ENCODE measurements at places on chromosomes 5 and 9.

GRCh38 chr9:80843028-80843427 is 846.3 kb downstream of the TLE1 start:
- DNase-seq, result no peak

DNA sequence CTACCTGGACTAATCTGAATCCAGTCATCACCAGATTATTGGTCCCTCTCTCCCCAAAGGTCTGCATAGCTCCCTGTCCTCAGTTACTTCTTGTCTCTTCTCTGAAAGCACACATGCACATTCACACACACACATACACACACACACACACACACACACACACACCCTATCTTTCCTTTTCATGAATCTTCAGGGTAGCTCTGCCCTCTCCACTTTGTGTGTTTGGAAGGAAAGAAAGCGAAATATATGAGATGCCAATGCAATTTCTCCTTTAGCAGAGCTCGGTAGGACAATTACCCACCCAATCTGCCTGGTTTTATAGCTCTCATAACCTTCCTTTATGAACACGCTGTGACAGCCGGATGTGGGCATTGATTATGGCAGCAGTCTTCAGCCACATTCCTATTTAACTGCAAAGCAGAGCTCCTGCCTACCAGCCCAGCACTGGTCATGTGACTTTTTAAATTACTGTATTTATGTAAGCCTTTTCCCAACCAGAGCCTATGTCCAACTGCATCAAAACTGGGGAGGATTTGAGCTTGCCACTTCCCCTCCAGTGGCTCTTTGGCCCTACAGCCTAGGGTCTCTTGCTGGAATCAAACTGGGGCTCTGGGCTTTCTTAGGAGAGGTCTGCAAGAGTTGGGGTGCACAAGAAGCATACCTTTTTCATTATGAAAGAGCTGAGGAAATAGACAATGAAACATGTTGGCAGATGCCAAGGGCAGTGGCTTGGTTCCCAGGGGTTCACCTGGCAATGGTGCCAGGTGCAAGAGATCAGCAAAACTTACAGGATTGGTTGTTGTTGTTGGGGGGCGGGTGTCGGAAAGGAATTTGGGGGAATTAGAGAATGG is 20.8 kb upstream of the MATR3 start:
- DNase-seq, result peak; percentile 8

DNA sequence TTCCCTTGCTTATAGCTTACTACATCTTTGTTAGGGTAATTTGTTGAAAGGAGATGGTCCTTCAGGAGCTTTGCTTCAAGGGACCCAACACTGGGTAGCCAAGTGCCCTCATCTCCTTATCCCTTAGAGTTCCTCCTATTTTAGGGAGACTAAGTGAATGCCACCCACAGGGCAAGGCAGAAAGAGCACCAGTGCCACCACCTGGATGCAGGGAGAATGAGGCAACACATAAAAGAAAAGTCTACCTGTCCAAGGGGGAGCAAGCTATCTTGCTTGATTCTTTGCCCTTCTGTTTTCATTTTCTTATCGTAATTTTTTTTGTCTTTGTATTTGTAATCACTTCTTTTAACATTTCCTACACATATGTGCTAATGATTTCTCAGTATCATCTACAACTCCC is 205.5 kb downstream of the NPR3 start:
- DNase-seq, result no peak

GRCh38 chr9:137804908-137805630 is 72.5 kb upstream of the CACNA1B start:
- no peak for DNase-seq

- DNase-seq, result no peak
Measured at GRCh38 chr5:139908749-139909148, 113.1 kb downstream of the PSD2 start.

DNA sequence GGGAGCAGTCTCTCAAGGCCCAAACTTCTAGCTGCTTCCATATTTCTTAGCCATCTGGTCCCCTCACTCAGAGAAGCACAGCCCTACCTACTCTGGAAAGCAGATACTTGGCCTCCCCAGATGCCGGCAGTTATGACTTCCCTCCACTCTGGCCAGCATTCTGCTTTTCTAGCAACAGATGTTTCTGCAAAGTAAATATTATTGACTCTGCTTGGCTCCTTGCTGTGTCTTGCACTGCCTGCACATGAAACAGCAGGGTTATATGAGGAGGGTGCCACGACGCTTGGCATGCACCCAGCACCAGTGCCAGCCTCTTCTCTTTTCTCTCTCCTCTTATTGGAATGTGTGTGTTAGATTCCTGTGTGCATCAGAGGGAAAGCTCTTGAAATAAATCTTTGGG is 99.7 kb downstream of the ARHGAP26 start:
- peak; percentile 50 for DNase-seq

GRCh38 chr5:39605588-39606575 is 181.1 kb upstream of the DAB2 start:
- DNase-seq, result no peak

- no peak for DNase-seq
Measured at GRCh38 chr5:62326302-62326701, 20.3 kb downstream of the KIF2A start.

DNA sequence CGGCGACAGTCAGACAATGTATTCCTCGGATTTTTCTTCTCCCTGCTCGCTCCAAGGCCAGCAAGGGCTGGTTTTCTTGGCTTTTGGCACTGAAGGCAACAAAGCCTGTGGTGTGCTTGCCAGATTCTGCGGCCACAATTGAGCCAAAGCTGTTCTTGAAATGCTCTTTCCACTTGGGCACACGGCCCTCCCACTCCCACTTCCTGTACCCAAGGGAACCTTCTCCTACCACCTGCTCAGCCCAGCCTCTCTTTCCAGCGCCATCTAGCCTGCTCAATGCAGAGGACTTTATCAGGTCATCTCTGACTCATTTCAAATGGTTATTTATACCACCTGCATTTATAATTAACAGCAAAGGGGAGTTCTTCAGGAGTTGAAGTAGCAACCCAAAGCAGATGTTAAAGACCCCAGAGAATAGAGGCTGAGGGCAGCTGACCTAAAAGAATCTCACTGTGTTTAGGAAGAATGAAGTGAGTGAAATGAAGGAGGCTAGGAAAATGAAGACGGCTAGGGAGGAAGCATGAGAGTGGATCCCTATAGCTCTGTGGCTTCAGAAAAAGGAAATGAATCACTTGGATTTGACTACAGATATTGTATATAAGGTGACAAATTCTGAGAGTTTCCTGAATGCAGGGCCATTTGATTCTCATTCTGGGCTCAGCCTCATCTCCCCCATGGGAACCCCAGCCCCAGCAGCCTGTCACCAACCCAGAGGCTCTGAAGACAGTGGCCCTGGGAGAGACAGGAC is 439.0 kb downstream of the ENC1 start:
- DNase-seq, result peak; percentile 46

DNA sequence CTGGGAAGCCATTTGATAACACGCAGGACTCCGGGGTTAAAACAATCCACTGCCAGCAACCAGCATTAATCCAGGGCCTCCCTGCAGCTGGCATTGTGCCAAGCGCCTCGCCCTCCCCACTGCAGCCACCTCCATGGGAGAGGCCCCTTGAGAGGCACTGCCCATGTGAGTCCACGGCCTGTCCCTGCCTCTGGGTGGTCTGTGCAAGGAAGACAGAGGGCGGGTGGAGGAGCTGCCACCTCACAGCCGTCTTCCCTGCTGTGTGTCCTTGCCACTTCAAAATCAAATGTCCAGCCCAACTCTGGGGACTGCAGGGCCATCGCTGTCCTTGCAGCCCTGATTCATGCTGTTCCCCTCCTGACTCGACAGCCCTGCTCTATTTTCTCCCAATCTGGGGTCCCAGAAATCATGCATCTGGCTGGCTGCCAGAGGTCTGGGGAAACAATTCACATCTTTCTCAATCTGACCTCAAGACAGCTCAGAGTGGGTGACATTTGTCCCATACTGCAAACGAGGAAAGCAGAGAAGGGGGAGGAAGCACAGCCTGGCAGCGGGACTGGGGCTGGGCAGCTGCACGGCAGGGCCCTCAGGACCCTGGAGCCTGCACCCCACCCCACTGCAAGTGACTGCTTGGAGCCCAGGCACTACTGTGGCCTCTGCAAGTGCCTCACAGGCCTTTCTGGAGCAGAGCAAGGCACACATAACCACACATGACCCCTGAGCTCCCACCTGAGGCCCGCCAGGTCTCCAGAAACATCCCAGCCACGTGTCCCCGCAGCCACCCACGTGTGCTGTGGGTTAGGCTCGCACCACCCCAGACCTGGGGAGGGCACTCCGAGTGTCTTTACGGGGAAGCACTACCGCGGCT is 15.7 kb downstream of the BRD3OS start:
- no peak for DNase-seq

DNA sequence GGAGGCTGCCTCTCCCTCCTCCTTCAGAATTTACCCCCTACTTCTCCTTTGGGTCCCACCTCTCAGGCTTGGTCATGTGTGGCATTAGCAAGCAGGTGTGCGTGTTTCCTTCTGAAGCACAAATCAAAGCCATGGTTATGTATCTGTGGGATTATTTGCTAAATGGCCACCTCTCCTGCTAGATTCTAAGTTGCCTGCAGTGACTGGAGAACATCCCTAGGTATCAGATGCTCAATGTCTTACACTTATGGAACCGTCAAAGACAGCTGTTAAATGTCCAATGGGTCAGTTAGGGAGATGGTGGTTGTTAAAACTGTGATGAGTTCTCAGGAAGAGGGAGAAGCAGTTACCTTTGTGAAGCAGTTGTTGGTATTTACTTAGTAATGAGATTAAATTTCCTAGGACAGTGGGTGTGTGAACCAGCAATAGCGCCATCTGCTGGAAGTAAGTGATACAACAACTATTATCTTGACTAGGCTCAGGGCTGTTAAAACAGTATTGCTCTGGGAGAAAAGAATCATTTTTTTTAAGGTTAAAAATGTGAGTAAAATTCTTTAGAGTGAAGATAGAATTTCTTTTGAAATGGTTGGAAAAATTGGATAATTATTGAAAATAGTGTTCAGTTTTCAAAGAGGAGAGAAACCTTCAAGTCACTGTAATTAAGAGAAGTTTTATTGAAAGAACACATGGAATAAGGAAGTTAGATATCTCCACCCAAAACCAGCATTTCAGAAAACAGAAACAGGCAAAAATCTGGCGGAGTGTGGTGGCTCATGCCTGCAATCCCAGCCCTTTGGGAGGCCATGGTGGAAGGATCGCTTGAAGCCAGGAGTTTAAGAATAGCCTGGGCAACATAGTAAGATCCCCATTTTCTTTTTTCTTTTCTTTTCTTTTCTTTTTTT is 71.3 kb downstream of the TMC1 start:
- peak; percentile 81 for DNase-seq

- no peak for DNase-seq
Measured at GRCh38 chr5:104778-105296, 12.9 kb downstream of the PLEKHG4B start.

GRCh38 chr5:165560648-165561047 is 2055.2 kb downstream of the MAT2B start:
- no peak for DNase-seq

- DNase-seq, result peak; percentile 56
Measured at GRCh38 chr9:95250462-95251221, 66.9 kb downstream of the FANCC start.

- DNase-seq, result peak; percentile 60
Measured at GRCh38 chr9:129182625-129183494, 4.8 kb upstream of the IER5L start.

DNA sequence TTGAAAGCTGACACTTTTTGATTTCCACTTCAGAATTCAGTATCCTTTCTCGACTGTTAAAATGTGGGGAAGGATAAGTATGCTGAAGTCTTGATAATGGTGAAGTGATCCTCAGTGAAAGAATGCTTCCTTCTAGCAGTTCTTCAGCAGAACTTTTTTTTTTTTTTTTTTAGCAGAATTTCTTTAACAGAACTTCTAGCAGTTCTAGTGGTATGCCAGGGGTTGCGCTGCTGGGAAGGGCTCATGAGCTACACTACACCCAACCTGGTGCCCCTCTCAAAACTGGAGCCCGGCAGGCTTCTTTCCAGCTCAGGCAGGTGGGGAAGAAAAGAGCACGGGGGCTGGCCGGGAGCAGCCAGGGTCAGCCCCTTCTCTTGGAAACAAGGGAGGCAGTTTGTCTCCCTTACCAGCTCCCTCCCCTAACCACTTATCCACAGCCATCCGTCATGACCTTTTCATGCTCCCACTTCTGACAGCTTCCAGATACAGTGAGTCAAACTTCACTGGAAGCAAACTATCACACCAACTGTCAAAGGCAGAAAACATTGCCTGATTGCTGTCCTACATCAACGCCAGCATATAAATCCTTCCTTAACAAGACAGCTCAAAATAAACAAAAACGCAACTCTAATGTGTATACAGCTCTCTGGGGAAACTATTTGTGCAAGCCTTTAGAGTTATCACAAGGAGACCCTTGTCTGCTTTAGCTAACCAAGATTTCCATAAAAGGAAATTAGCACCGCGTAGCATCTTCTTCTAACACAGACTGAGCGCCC is 211.5 kb downstream of the GAPVD1 start:
- DNase-seq, result peak; percentile 66

- no peak for DNase-seq
Measured at GRCh38 chr9:98311541-98311940, 56.1 kb upstream of the TBC1D2 start.

DNA sequence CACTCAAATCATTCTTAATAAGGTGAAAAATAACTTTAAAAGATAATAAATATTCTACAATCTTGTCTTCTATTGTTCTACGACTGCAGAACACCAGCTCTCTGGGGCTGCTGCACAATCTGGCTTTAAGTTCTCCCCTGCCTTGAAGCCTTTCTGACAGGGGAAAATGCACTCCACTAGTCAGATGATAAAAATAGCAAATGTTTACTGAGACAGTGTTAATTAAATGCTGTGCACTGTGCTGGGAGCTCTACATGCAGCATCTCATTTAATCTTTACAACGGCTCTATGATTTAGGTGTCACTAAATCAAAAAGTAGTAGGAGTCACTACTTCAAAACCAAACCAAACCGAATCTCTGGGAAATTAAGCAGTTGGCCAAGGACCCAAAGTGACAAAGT is 132.7 kb downstream of the SLIT3 start:
- DNase-seq, result no peak

DNA sequence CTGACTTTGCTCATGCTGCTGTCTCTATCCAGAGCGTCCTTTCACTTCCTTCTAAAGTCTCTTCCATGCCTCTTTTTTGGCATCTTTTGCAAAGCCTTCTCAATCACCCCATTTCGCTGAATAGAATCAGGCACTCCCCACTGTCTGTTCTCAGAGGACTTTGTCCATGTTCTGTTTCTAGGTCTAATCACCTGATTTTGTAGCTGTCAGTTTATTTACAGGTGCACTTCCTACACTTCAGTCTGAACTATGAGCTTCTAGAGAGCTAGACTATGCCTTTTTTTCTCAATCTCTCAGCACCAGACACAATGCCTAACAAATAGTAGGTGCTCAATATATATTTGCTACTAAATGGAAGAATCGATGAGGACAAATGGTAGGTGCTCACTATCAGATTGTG is 29.9 kb downstream of the TLR4 start:
- DNase-seq, result no peak

GRCh38 chr9:127199001-127199791 is 65.4 kb upstream of the GARNL3 start:
- DNase-seq, result peak; percentile 94

All from eye (tissue), 1 donor.